GM12878 (cell line): ENCODE measurements at places on chromosomes 16 and 17. TPM values are rescaled to one million over a fixed set of nuclear protein-coding genes. Genes with fewer than 3 reads are reported as not detected.

Gene SLC6A2
- total RNA-seq: not detected in 2 replicates

- no peak overlapping the region for H3K4me3 ChIP-seq
- peaks cover 1% of the 10 kb centered on the region for H3K27me3 ChIP-seq
- no peaks in the 10 kb centered on the region for H3K36me3 ChIP-seq
- no peak for DNase-seq
- H3K4me1 ChIP-seq: no peaks in the 10 kb centered on the region
These were observed 42.5 kb downstream of the C16orf78 start for GRCh38 chr16:49416001-49416675.

- no peak overlapping the region for H3K4me3 ChIP-seq
- H3K4me1 ChIP-seq: no peaks in the 10 kb centered on the region
- peaks cover 4% of the 10 kb centered on the region; the same call in 1 of the 2 replicates for H3K27me3 ChIP-seq
- no peak for DNase-seq
- no peak overlapping the region for H3K27ac ChIP-seq
These were observed 2.9 kb downstream of the WFIKKN2 start for GRCh38 chr17:50837980-50838954.

DNA sequence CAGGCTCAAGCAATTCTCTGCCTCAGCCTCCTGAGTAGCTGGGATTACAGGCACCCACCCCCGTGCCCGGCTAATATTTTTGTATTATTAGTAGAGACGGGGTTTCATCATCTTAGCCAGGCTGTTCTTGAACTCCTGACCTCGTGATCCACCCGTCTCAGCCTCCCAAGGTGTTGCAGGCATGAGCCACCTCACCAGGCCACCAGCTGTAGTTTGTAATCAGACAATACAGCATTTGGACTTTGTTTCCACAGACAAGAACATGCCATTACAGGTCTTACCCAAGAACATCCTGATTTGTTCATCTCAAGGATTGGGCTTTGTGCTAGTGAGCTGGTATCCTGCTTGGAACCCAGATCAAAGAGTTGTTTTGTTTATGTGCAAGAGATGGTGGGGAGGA lies 30.1 kb downstream of the C17orf100 start:
- no peak overlapping the region for H3K27ac ChIP-seq
- H3K4me3 ChIP-seq: no peak overlapping the region
- no peaks in the 10 kb centered on the region for H3K36me3 ChIP-seq

DNA sequence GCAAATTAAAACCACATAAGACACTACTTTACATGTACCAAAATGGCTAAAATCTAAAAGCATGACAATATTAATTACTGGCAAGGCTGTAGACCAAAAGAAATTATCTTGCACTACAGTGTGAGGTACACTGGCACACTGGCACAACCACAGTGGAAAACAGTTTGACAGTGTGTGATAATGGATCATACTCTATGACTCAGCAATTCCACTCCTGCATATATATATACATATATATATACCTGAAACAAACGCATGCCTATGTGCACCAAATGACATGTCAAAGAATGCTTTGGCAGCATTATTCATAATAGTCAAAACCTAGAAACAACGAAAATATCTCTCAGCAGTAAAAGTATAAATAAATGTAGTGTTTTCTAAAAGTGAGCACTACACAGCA lies 4.6 kb upstream of the DYNLRB2 start:
- H3K4me1 ChIP-seq: no peaks in the 10 kb centered on the region
- H3K27me3 ChIP-seq: no peaks in the 10 kb centered on the region
- no peaks in the 10 kb centered on the region for H3K36me3 ChIP-seq
- H3K4me3 ChIP-seq: no peak overlapping the region
- H3K27ac ChIP-seq: no peak overlapping the region
- DNase-seq: no peak

DNA sequence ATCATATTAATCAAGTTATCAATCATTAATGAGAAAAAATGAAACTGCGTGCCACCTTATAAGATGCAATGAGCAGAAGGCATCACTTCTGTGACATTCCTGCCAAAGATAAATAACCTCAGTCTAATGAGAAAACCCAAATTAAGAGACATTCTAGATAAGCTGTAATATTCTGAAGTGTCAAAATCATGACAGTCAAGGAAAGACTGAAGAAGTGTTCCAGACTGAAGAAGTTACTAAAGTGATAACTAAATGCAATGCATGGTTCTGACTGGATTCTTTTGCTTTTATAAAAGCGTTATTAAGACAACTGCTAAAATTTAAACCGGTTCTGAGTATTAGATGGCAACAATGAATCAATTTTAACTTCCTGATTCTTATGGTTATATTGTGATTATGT lies 30.9 kb downstream of the BRIP1 start:
- no peak for DNase-seq
- H3K36me3 ChIP-seq: 0 out of 2 replicates have a peak, but pooled peaks cover 2% of the 10 kb centered on the region
- H3K4me3 ChIP-seq: no peak overlapping the region
- H3K27me3 ChIP-seq: no peaks in the 10 kb centered on the region

- H3K4me3 ChIP-seq: no peak overlapping the region
- no peak overlapping the region for H3K27ac ChIP-seq
- no peaks in the 10 kb centered on the region for H3K27me3 ChIP-seq
- DNase-seq: no peak
These were observed 1240.9 kb downstream of the CDH11 start for GRCh38 chr16:63880948-63881347.

DNA sequence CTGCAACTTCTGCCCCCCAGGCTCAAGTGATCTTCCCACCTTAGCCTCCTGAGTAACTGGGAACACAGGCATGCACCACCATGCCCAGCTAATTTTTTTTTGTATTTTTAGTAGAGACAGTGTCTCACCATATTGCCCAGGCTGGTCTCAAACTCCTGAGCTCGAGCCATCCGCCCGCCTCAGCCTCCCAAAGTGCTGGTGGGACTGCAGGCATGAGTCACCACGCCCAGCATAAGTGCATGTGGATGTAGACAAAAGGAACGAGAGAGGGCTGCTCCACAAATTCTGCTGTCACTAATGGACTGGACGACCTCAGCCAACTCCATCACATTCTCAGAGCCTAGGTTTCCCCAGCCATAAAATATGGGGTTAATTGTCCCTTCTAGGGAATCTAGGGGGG lies 7.7 kb upstream of the SP2 start:
- H3K4me1 ChIP-seq: peaks cover 9% of the 10 kb centered on the region
- no peak for DNase-seq
- H3K27ac ChIP-seq: no peak overlapping the region
- no peaks in the 10 kb centered on the region for H3K36me3 ChIP-seq
- H3K27me3 ChIP-seq: no peaks in the 10 kb centered on the region

Gene RPH3AL
- 0.51 and 1.2 TPM in 2 replicates for total RNA-seq

Gene ABCC12
- total RNA-seq: not detected in 2 replicates

GRCh38 chr16:70158261-70158939 lies 15.2 kb upstream of the CLEC18C start:
- no peak for DNase-seq
- H3K4me1 ChIP-seq: no peaks in the 10 kb centered on the region
- H3K27me3 ChIP-seq: no peaks in the 10 kb centered on the region
- H3K36me3 ChIP-seq: peaks cover 15% of the 10 kb centered on the region
- H3K27ac ChIP-seq: no peak overlapping the region

GRCh38 chr17:65749479-65749878 lies 188.0 kb upstream of the AXIN2 start:
- no peak overlapping the region for H3K4me3 ChIP-seq
- no peaks in the 10 kb centered on the region for H3K27me3 ChIP-seq
- no peaks in the 10 kb centered on the region for H3K4me1 ChIP-seq
- H3K36me3 ChIP-seq: no peaks in the 10 kb centered on the region
- no peak overlapping the region for H3K27ac ChIP-seq

DNA sequence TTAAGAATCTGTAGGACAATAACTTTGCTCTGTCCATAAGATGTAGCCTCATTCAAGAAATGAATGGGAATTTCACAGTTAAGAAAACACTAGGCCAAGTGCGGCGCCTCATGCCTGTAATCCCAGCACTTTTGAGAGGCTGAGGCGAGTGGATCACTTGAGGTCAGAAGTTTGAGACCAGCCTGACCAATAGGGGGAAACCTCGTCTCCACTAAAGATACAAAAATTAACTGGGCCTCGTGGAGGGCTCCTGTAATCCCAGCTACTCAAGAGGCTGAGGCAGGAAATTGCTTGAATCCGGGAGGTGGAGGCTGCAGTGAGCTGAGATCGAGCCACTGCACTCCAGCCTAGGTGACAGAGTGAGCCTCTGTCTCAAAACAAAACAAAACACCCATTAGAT lies 19.9 kb upstream of the RSL1D1 start:
- H3K4me1 ChIP-seq: no peaks in the 10 kb centered on the region
- no peak overlapping the region for H3K27ac ChIP-seq
- no peaks in the 10 kb centered on the region for H3K27me3 ChIP-seq
- no peak for DNase-seq

Gene SLFN12
- 11.6 and 12.8 TPM in 2 replicates for total RNA-seq

DNA sequence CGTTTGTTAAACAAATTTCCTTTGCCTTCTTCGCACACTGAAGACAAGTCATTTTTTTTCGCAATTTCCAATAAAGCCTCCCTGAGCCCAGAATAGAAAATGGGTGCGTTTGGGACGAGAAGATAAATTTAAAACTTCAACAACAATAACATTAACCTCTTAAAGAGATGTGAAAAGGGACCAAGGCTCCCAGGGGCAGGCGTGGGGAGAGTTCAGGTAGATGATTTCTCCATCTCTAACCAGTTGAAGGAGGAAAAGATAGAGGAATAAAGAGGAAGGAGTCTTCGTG lies 1.3 kb upstream of the HOXB4 start:
- DNase-seq: no peak
- no peaks in the 10 kb centered on the region for H3K36me3 ChIP-seq
- H3K4me1 ChIP-seq: peaks cover 23% of the 10 kb centered on the region
- no peak overlapping the region for H3K27ac ChIP-seq
- H3K4me3 ChIP-seq: peak overlapping the region; percentile 93

DNA sequence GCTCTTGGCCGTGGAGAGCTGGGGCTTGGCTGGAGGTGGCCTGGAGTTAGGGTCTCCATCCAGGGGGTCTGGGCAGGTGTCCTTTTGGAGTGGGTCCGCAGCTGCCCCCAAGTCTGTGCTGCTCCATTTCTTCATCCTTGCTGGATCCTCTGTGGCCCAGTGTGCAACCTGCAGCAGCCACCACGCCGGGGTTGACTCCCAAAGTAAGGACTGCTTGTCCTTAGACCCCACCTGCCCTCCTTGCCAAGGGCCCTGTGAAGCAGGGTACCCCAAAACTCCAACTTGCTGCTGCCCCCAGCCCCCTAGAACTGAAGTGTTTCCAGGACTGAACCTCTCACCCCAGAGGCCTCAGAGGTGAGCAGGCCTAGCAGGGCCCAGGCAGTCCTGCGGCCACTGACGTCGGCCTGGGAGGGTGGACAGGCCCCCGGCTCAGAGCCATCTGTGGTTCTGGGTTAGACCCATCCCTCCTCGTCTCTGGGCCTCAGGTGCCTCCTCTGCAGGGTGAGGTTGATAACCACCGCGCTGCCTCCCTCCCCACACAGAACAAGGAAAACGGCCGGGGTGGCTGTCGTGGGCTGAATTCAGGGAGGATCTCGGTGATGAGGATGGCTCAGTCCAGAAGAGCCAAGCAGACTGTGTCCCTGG lies 16.9 kb downstream of the TRPV1 start:
- H3K27ac ChIP-seq: no peak overlapping the region
- no peak overlapping the region for H3K4me3 ChIP-seq
- H3K27me3 ChIP-seq: no peaks in the 10 kb centered on the region
- H3K4me1 ChIP-seq: no peaks in the 10 kb centered on the region

- H3K4me3 ChIP-seq: no peak overlapping the region
- DNase-seq: no peak
- H3K27me3 ChIP-seq: no peaks in the 10 kb centered on the region
- H3K27ac ChIP-seq: no peak overlapping the region
- no peaks in the 10 kb centered on the region for H3K36me3 ChIP-seq
These were observed 32.6 kb upstream of the ZNF469 start for GRCh38 chr16:88349903-88350900.

DNA sequence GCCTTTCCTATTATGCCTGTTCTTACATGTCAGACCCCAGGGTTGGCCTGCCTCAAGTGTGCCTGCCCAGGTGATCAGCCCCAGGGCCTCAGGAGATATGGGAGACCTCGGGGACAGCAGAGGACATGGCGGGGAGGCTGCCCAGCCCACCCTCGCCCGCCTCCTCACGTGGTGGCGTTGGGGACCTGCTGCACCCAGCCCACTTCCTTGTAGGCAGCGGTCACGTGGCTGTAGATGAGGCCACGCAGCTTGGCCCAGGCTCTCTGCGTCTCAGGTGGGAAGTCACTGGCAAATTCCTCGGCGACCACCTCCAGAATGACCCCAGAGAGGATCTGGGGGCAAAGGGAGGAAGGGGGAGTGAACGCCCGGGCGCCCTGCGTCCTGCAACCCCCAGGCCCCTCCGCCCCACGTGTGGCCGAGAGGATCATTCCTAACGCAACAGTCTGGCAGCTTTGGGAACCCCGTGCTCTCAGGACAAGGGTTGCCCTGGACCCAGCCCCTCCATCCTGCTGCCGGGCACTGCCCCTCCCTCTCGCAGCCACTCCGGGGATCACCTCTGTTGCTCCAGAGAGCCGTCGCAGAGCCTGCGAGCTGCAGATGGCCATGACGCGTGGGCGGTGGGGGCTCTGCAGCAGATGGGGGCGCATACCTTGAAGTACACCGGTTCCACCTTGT lies 6.6 kb downstream of the CYGB start:
- no peak overlapping the region for H3K4me3 ChIP-seq
- H3K27me3 ChIP-seq: no peaks in the 10 kb centered on the region; the same call in 1 of the 2 replicates
- no peak overlapping the region for H3K27ac ChIP-seq
- H3K4me1 ChIP-seq: peaks cover 12% of the 10 kb centered on the region

- peaks cover 16% of the 10 kb centered on the region for H3K36me3 ChIP-seq
- peaks cover 6% of the 10 kb centered on the region; the same call in 1 of the 2 replicates for H3K4me1 ChIP-seq
- H3K4me3 ChIP-seq: no peak overlapping the region
- no peak overlapping the region for H3K27ac ChIP-seq
- H3K27me3 ChIP-seq: no peaks in the 10 kb centered on the region
These were observed 4.2 kb downstream of the MVD start for GRCh38 chr16:88658714-88659113.

GRCh38 chr17:56149266-56150036 lies 3.8 kb upstream of the ANKFN1 start:
- no peaks in the 10 kb centered on the region for H3K27me3 ChIP-seq
- no peak for DNase-seq
- no peak overlapping the region for H3K4me3 ChIP-seq
- H3K27ac ChIP-seq: no peak overlapping the region
- H3K36me3 ChIP-seq: no peaks in the 10 kb centered on the region
- H3K4me1 ChIP-seq: no peaks in the 10 kb centered on the region

DNA sequence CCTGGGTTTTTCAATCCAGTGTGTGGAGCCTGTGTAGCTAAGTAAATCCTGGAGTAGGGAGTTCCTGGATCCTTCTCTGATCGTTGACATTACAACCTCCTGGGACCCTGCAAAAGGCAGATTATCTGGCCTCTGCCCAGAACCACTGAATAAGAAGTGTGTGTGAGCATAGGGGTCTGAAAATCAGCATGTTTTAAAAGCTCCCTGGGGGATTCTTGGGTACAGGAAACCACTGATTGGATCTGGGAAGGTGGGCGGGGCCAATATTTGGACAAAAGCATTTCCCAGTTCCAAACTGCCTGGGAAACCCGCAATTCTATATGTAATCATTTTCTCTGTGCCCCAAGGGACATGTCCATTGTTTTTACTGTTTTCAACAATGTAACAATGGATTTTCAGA lies 27.2 kb upstream of the BEAN1 start:
- no peak overlapping the region for H3K4me3 ChIP-seq
- no peaks in the 10 kb centered on the region for H3K36me3 ChIP-seq
- H3K4me1 ChIP-seq: no peaks in the 10 kb centered on the region
- DNase-seq: no peak
- H3K27me3 ChIP-seq: peaks cover 4% of the 10 kb centered on the region
- H3K27ac ChIP-seq: no peak overlapping the region

- no peaks in the 10 kb centered on the region for H3K27me3 ChIP-seq
- H3K4me1 ChIP-seq: peaks cover 14% of the 10 kb centered on the region
- peak within 1 kb of the TSS; percentile 93 for H3K4me3 ChIP-seq
- peak; percentile 69 for DNase-seq
- peak within 1 kb of the TSS; percentile 61 for H3K27ac ChIP-seq
These were observed at the start of gene TMEM107 for GRCh38 chr17:8176197-8176940. TMEM107 (minus strand) TSS chr17:8176380; CDS start chr17:8176286, 94 bp downstream.
